ENCODE measurements at places on chromosomes 3 and 15.
A peak's percentile ranks its signal among the peaks of the same experiment; 100 is the strongest.

DNA sequence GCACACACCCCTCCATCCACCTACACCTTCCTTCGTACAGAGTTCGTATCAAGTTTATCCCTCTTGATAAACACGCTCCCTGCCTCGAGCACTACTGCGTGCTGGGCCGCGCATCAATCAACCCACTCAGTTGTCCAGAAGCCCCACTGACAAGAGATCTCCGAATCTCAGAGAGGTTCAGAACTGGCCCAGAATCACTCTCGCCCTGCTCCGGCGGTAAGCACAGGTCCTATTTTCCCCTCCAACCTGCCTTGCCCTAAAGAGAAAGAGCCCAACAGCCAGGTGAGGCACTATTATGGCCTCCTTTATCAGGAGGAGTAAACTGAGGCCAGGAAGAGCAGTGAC is 494 bp upstream of the NISCH start:
- no peak for DNase-seq

DNA sequence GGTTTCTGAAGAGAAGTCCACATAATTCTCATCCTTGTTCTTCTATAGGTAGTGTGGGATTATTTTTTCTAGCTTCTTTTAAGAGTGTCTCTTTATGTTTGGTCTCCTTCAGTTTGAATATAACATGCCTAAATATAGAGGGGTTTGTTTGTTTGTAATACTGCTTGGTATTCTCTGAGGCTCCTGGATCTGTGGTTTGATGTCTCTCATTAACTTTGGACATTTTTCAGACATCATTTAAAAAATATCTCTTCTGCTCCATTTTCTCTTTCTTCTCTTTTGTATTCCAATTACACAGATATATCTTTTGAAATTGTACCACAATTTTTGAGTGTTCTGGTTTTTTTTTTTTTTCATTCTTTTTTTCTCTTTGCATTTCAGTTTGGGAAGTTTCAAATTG is 113.1 kb downstream of the ARNT2 start:
- DNase-seq: no peak

- DNase-seq: no peak
Measured at GRCh38 chr3:66335671-66336070, 114.9 kb downstream of the SLC25A26 start.

- DNase-seq: peak; percentile 87
Measured at GRCh38 chr15:69475769-69476358, 23.2 kb downstream of the RPLP1 start.

DNA sequence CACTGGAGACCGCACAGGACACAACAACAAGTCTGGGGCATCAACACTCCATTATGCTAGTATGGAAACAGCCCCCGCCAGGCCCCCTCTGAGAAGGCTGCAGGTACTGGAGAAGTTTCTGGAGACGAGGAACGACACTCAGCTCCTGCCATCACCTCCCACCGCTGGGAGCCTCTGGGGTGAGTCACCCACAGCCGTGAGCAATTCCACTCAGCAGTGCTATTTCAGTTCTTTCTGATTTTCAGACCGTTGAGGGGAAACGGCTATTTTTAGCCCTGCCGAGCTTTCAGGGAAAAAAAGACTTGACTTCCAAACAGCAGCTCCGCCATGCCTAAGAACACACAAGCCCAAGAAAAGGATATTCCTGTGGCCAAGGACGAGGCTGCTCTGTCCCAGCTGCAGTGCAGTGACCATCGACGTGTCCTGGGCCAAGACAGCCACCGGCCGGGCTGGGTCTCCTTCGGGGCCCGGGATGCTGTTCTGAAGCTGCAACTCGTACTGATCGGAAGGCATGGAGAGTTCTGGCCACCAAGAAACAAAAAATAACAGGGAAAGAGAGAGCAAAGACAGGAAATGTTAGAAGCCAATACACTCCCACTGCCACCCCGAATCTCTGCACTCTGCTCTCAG is 40.8 kb downstream of the NUP210 start:
- no peak for DNase-seq

DNA sequence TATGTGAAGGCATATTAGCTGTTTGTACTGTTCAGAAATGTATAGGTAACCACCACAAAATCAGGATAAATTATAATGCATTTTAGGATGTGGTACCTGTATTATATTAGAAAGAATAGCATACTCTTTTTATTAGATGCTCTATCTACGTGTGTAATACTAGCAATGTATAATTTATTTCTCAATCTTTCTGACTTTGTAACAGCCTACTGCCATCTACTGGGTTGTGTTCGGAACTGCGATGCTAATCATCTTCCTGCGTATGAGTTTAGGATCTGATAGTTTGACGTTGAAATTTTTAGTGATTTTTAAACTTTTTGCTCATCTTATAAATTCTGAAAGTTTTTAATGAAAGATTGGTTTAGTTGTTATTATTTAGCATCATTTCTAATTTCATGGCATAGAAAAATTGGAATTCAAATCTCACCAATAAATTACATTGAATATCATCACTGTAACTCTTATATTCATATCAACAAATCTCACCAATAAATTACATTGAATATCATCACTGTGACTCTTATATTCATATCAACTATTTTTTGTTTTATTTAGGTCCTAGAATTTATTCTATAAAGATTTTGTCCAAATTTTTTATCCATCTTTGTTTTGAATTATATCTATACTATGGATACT is 322.7 kb upstream of the ZNF717 start:
- peak; percentile 21 for DNase-seq

- no peak for DNase-seq
Measured at GRCh38 chr3:76367281-76367680, 581.9 kb upstream of the ZNF717 start.

GRCh38 chr3:38578551-38578950 is 70.9 kb downstream of the SCN5A start:
- DNase-seq: no peak

GRCh38 chr3:107662124-107662507 is 139.4 kb downstream of the BBX start:
- no peak for DNase-seq

DNA sequence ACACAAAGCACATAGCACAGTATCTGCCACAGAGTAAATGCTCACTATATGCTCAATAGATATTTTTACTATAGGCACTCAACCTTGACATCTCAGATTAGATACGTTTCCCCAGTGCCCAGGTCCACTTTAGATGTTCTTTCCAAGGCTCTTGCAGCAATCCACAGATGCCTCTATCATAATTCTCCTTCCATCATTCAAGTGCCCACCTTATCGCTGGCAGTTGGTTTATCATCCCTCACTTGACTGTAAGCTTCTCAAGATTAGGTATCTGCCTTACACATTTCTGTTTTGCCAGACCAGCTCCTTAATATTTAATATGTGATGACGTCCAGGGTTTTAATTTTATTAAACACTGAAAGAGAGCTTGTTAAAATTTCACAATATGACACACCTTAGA is 8.6 kb downstream of the NCEH1 start:
- DNase-seq: no peak

- DNase-seq: no peak
Measured at GRCh38 chr15:67335534-67336222, 81.1 kb downstream of the IQCH start.

DNA sequence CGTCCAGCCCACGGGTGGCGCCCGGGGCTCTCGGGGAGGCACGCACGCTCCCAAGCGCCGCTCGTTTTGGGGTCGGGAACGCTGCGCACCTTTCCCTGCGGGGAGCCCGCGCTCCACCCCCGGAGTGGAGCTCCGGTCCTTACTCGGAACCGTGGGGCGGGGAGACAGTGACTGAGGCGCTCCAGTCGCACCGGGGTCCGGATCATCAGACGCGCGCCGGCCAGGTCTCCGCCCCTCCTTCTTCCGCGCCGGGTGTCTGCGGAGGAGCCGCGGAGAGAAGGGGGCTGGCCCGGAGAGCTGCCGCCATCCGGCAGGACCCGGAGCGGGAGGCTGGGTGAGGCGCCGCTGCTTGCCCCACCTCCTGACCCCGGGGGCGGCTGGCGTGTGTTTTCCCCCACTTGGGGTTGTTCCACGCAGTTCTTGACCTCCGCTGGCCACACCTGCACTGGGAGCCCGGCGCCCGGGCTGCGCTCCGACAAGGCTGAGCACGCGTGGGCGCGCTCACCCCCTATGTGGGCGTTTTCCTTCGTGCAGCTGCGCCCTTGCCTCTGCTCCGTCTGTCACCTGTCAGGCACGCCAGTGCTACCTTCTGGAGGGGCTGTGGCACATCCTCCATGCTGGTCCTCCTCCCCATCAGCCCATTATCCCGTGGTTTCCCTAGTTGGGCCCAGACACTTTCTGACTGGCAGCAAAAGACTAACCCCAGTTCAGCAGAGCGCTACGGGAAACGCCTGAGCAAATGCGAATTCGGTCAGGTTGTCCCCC is at the start of gene MCF2L2:
MCF2L2 (minus strand) TSS at position 173 of the 765 bp plus-strand sequence. CDS start 642 bp downstream, outside the sequence.
- peak; percentile 64 for DNase-seq

DNA sequence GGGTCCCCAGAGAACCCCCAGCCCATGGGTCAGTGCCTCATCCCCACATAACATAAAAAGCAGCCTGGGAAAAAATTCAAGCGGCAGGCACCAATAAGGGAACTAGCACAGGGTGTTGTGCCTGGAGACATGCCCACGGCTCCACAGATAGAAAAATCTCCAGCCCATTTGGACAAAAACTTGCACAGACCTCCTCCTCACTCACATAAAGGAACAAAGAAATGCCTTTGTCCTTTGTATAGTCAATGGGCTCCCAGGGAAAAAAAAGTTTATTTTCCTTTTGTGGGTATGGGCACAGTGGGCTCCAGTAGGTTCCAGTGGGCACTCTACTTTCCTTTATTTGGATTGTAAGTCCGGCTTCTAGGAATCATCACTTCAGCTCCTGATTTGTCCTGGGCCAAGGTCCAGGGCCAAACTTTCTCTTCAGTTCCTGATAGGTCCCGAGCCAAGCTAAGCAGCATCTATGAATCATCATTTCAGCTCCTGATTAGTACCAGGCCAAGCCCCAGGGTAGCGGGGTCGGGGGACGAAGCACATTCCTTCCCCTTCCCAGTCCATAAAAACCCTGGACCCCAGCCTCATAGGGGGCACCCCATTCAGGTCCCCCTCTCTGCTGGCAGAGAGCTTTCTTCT is 1.6 kb upstream of the DNAH12 start:
- no peak for DNase-seq

GRCh38 chr15:92807971-92808571 is 92.1 kb upstream of the CHD2 start:
- DNase-seq: no peak

- no peak for DNase-seq
Measured at GRCh38 chr15:47293466-47294162, 423.7 kb upstream of the SEMA6D start.

DNA sequence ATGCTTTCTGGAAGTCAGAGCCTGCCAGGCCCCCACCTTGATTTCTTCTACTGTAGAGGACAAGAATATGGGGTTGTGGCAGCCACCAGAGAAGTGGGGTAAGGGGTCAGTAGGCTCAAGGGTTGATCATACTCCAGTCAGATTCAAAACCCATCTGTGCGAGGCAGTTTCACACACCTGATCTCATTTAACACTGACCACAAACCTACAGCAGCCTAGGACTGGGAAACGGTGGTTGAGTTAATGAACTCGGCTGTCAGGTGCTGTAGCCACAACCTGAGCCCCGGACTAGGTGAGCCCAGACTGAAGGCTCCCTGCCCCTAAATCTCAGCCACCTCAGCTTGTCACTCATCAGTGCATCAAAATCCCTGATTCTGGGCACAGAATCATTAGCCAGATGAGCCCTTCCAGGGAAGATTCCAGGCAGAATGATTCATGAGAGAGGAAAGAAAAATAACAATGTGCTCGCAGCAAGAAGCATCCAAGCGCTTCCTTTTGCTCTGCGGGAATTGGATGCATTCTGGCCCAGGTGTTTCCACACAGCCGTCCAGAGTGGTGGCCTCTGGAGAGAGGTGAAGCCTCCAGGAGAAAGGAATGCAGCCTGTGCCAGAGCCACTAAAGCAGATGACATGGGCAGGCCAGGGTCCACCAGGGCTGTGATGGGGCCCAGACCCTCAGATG is 102.1 kb downstream of the SRGAP3 start:
- DNase-seq: no peak

DNA sequence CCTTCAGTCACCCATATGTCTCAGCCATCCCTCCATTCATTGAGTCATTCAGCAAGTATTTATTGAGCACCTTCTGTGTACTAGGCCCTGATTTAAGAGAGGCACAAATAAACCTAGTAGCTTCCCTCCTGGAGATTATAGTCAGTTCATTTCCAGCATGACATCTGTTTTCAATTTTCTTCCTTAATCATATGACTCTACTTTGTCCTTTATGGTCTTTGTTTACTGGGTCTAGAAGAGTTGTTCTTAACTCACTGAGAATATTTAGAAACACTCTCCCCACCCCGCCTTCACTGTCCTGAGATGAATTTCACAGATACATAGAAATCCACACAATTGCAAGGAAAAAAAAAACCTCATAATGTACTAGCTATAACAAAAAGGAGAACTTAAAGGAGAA is 44.8 kb upstream of the ADAMTS9 start:
- DNase-seq: no peak

- DNase-seq: no peak
Measured at GRCh38 chr15:27679731-27680471, 419.2 kb downstream of the OCA2 start.

- no peak for DNase-seq
Measured at GRCh38 chr3:40524222-40524567, 565 bp upstream of the ZNF621 start.

DNA sequence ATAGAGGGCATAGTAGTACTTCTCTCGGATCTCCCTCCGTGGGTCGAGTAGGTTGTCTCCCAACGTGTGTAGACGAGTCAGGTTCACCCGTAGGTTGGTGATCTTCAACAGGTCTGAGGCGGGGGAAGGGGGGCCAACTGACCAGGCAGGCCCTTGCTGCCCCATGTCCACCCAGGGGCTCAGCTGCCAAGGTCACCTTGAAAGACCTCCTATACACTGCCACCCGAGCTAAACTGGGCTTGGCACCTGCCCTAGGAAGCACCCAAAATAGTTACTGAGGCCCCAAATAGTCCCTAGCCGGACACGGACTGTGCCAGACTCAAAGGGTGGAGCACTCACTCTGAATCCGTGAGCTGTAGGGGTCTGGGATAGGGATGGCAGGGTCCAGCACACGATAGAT is 1.8 kb downstream of the LAMB2 start:
- no peak for DNase-seq

GRCh38 chr15:26716069-26716468 is 56.8 kb downstream of the GABRB3 start:
- DNase-seq: no peak
